ENCODE measurements at places on chromosomes 7 and 10.

GRCh38 chr10:70970830-70971229 lies 82.5 kb upstream of the PCBD1 start:
- DNase-seq = no peak

DNA sequence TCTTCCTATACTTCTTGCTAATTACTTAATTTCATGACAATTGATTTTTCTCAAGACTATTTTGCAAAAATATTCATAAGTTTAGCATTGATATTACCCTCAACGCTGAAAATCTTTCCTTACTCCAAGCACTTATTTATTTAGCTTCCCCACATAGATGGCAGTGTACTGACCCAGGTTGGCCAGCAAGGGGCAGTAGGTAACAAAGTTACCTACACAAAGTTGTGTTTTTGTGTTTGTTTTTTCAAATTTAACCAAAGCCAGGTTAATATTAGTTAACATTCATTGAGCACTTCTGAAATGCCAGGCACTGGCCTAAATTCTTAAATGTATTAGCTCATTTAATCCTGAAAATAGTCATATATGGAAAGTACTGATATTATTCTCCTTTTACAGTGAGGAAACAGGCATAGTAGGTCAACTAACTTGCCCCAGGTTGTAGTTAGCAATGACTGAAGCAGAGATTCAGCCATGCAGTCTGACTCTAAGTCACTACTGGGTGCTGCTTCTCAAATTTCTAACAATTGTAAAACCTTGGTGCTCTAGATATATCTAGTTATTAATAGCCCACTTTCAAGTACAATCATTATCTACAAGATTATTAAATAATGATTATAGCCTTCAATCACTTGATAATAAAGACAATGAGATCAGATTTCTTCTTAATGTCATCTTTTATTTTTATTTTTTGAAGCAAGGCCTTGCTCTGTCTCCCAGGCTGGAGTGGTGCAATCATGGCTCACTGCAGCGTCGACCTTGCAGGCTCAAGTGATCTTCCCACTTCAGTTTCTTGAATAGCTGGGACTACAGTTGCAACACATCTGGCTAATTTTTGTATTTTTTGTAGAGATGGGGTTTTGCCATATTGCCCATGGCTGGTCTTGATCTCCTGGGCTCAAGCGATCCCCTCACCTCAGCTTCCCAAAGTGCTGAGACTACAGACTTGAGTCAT lies 5.8 kb upstream of the GGCT start:
- DNase-seq = no peak

- DNase-seq = no peak
These were observed 69.2 kb upstream of the CAMK2B start for GRCh38 chr7:44394636-44395035.

- no peak for DNase-seq
These were observed 130.6 kb downstream of the PLXDC2 start for GRCh38 chr10:19946791-19947190.

DNA sequence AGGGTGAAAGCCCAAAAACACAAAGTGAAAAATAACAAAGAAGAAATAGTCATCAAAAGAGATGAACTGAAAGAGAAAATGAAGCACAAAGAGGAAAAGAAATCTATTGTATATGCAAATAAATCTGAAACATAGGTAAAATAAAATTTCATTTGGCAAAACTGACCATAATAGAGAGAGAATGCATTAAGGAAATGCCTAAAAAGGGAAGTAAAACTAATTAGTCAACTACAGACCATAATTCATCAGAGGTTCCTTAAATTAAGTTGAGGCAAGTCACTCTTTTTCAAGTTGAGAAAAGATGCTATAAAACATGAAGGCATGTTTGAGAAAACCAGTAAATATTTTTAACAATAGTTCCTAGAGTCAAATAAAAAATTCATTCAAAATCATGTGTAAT lies 233.3 kb downstream of the LRRN3 start:
- no peak for DNase-seq

Data from stimulated activated CD4-positive, alpha-beta T cell treated with anti-CD3 and anti-CD28 coated beads, TNF-alpha, amount 100 ng/mL, for 4 hours (primary cell).